ENCODE measurements at places on chromosomes 2 and 18.

DNA sequence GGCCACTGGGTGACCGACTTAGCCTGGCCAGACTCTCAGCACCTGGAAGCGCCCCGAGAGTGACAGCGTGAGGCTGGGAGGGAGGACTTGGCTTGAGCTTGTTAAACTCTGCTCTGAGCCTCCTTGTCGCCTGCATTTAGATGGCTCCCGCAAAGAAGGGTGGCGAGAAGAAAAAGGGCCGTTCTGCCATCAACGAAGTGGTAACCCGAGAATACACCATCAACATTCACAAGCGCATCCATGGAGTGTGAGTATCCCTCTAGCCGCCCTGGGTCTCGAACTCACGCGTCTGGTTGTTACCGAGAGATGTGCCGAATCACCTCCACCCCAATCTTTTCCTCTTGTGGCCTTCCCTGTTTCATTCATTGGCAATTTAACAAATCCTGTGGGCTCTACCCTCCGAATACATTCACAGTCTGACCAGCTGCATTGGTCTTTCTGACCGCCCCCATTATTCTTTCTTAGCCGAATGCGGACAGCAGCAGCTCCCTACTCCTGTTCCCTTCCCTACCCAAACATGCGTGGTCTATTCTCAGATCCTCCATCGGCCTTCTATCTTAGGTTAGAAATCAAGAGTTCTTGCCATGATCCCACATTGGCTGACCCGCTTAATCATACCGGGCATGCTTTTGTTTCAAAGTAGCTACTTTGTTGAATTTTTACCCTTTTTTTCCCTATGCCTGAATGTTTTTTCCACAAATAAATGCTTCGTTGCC, 631 bp downstream of the RPL31 start:
- DNase-seq, result no peak

GRCh38 chr2:194709840-194710239, 947.2 kb upstream of the SLC39A10 start:
- no peak for DNase-seq

- no peak for DNase-seq
These were observed 66.9 kb downstream of the EMX1 start for GRCh38 chr2:72984172-72984671.

- DNase-seq, result no peak
These were observed 101.1 kb downstream of the CTIF start for GRCh38 chr18:48639772-48640432.

GRCh38 chr2:98551316-98551715, 57.0 kb downstream of the COA5 start:
- DNase-seq, result no peak

GRCh38 chr2:28021898-28022297, 131.4 kb downstream of the BABAM2 start:
- no peak for DNase-seq

DNA sequence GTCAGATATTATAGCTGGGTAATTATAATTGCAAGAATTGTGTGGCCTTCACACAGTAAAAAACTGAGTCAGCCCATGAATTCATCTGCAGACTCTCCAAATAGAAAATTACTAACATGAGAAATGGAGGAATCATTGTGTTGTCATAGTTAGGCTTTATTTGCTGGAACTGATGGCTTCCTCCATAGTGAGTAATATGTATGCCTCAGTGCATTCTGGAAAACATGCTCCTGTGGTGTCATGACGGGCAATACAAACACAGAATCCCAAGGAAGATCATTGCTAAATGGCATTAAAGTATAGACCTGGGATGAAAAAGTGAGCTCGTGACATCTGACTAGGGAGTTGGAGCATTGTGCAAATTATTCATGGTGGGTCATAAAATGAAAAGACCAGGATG, 23.6 kb upstream of the NMS start:
- DNase-seq, result no peak

DNA sequence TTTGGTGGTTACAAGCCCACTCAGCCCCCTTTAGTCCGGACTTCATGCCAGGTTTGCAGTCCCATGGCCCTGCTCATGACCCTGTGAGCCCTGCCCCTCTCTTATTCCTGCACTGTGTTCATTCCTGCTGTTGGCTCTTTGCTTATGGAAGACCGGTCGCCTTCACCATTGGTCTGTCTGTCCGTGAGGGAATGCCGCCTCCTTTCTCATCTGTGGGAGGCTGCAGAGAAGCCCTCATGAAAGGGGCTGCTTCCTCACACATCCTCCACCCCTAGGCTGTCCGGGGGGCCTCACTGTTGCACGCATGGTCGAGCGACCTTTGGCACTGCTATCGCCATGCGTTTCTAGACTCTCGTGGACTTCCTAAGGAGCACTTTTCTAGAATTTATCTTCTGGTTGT, 16.3 kb downstream of the SH3RF3 start:
- DNase-seq, result no peak

DNA sequence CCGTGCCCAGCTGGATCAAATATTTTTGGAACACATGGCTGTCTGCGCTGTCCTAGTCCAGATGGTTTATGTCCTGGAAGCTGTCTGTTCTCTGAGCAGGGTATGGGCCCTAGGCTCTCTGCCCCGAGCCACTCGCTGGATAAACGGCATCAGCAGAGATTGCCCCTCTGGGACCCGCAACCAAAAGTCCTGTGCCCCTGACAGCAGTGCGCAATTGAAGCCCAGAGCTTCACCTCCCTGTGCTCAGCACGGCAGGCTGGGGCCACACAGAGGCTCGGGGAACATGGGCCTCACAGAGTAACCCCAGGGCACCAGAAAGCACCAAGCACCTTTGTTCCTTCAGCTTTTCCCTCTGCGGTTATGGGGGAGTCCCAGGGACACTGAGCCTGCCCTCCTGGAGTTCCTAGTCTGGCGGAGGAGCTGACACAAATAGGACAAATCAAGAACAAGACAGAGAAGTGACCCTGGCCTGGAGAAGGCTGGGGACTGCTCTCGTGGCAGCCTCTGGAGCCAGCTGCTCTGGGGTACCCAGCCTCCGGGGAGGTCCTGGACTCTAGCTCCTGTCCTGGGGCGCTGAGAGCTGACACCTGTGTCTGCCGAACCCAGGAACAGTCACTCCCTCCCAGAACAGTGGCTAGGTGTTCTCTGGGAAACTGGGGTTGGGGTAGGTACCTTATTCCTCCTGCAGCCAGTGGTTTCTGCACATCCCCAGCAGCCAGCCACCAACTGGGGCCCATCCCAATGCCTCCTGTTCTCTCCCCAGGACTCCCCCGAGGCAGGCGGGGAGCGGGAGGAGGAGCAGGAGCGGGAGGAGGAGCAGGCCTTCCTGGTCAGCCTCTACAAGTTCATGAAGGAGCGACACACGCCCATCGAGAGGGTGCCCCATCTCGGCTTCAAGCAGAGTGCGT, 12.3 kb downstream of the ARID5A start:
- no peak for DNase-seq

- no peak for DNase-seq
These were observed 110.3 kb upstream of the WDSUB1 start for GRCh38 chr2:159396799-159397198.

Measured in NCI-H2107 (cell line).